ENCODE measurements at places on chromosomes 6 and 20. TPM values are rescaled to one million over a fixed set of nuclear protein-coding genes. Genes with fewer than 3 reads are reported as not detected.

DNA sequence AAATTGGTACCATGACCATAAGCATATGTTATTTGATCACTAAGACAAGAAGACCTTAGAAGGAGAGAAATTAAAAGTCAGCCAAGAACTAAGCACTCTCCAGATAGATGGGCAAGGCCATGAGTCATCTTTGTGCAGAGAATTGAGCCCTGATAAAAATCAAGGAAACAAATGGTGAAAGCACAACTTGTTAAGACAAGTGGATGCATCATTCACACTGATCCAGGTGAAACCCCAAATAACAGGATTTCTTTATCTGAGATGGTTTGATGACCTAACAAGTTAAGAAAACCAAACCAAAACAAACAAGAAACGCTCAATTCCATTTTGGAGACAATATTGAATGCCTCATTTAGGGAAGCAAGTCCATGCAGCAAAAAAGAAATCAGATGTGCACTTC lies 121.6 kb downstream of the ADAT2 start:
- no peak overlapping the region for H3K27ac ChIP-seq
- no peak overlapping the region for H3K4me3 ChIP-seq
- no peaks in the 10 kb centered on the region for H3K4me1 ChIP-seq
- no peaks in the 10 kb centered on the region for H3K27me3 ChIP-seq

GRCh38 chr20:58308680-58309527 lies 611 bp upstream of the RAB22A start:
- peak overlapping the region; percentile 80 for H3K4me3 ChIP-seq
- H3K27me3 ChIP-seq, result no peaks in the 10 kb centered on the region
- DNase-seq, result peak; percentile 64
- H3K4me1 ChIP-seq, result peaks cover 65% of the 10 kb centered on the region
- H3K27ac ChIP-seq, result peak overlapping the region; percentile 95

DNA sequence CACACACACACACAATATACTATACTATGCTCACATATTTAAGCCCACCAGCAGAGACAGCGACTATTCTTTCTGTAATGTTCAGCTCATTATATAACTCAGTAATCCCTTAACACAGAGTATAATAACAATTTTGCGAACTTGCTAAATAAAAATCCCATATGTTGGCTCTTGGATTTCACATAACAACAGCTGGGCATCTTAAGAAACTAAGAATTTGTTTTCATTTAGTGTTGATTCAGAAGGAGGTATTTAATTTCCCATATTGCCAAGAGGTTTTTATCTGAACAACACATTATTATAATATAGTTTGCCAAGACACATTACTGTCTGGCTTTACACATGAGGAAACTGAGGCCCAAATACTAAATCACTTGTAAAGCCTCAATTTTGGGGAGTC lies 7.4 kb downstream of the ECT2L start:
- DNase-seq, result no peak
- no peak overlapping the region for H3K4me3 ChIP-seq
- no peaks in the 10 kb centered on the region for H3K4me1 ChIP-seq
- no peaks in the 10 kb centered on the region for H3K36me3 ChIP-seq
- H3K27ac ChIP-seq, result no peak overlapping the region

GRCh38 chr6:150075034-150075421 lies 6.1 kb upstream of the ULBP3 start:
- DNase-seq, result no peak
- no peak overlapping the region for H3K27ac ChIP-seq
- H3K36me3 ChIP-seq, result no peaks in the 10 kb centered on the region
- H3K4me1 ChIP-seq, result peaks cover 44% of the 10 kb centered on the region
- H3K4me3 ChIP-seq, result no peak overlapping the region

The APCDD1L gene
- total RNA-seq, result not detected

DNA sequence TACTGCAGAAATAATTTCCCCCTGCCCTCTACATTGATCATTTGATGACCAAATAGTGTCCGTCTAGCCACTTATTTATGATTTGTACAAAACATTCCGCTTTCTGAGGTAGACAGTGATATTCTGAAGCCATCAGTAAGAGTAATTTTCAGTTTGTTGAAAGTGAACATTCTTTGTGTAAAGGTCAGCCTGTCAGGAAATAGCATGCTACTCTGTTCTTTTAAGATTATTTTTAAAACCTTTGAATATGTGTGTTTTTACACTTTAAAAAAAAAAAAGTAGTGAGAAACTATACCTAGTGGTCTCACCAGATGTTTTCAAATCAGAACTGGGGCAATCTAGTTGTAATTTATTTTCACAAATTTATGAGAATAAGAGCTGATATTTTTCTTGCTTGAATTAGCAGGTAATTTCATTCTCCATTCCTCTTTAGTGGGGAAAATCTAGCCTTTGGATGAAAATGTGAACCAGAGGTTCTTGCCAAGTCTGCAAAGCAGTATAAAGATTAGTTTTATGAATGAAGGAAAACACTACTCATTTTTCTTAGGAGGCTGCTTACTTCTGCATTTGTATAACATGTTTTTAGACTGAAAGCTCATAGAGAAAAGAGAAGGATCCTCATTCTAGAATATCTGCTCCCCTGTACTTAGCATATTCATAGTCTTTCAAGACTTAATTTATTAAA lies 12.1 kb upstream of the REV3L start:
- H3K27ac ChIP-seq, result no peak overlapping the region
- H3K27me3 ChIP-seq, result no peaks in the 10 kb centered on the region
- no peak overlapping the region for H3K4me3 ChIP-seq

The STX11 gene
- 14.5 TPM for total RNA-seq

The GLP1R gene
- total RNA-seq, result not detected
